Muscle of arm (tissue), 14 donors: ENCODE measurements at places on chromosomes 7 and 10. TPM values are rescaled to one million over a fixed set of nuclear protein-coding genes. Genes with fewer than 3 reads are reported as not detected.

DNA sequence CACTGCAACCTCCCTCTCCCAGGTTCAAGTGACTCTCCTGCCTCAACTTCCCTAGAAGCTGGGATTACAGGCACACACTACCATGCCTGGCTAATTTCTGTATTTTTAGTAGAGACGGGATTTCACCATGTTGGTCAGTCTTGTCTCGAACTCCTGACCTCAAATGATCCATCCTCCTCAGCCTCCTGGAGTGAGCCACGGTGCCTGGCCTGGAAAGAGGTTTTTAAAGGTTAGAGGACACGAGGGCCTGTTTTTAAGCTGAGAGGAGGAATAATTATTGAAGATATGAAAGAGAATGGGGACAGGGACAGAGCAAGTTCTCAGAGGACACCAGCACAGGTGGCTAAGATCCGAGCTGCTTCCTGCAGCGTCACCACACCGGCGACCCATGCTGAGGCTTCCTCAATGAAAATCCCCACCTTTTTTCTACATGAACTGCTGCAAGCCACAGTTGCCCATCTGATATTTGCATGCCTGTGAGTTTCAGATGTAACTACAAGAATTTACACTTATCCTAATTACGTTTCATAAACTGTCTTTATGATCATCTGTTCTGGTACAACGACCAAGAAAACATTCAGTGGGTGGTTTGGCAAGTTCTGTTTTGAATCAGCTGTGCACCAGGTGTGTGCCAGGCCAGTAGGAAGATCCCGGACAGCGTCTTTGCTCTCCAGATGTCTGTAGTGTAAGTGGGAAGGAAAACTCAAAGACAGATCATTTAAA is 76.0 kb downstream of the HIP1 start:
- DNase-seq, result no peak

GRCh38 chr7:134818613-134819345 is 39.3 kb downstream of the CALD1 start:
- DNase-seq, result no peak

DNA sequence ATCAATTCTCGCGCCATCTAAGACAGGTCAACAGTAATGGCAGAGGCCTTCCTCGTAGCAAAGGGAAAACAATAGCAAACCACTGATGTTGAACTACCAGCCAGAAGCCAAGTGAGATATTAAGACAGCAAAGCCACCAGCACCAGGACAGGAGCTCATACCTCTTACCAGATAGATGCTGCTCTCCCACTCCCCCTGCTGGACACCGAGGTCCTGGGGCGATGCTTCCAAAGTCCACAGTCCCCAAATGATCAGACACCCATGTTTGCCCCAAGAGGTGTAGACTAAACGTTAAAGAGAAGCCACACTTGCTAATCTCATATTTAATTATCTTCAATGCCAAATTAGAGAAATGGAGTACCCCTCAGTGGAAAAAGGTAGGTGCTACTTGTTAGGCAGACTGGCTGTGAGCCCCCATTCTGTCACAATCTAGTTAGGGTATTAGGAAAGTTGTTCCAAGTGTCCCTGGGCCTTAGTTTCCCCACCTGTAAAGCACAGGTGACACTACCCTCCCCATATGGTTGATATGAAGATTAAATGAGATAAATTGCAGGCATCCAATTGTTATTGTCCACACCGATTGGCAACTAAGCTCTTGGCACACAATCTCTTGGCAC is 39.9 kb downstream of the TOMM7 start:
- DNase-seq, result peak; percentile 11

Gene EPHB6
- 3.9 TPM for polyA plus RNA-seq

GRCh38 chr10:32332299-32332750 is 14.6 kb downstream of the EPC1 start:
- no peak for DNase-seq

Gene TWIST1
- 6.4 TPM for polyA plus RNA-seq

DNA sequence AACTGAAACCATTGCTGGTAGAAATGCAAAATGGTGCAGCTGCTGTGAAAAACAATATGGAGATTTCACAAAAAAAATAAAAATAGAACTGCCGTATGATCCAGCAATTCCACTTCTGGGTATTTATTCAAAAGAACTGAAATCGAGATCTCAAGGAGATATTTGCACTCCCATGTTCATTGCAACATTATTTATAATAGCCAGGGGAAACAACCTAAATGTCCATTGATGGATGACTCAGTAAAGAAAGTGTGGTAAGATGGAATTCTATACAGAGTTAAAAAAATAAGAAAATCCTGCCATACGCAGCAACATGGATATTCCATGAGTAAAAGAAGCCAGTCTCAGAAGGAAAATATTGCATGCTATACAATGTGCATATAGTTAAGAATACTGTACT is 290.6 kb upstream of the GHITM start:
- no peak for DNase-seq

GRCh38 chr10:121994429-121994941 is 5.5 kb downstream of the TACC2 start:
- DNase-seq, result peak; percentile 49

- no peak for DNase-seq
These were observed at the start of gene ADAP1 for GRCh38 chr7:954330-955238. Gene ADAP1 (minus strand): TSS chr7:954680. CDS start chr7:954477, 203 bp downstream.

- no peak for DNase-seq
These were observed 135.4 kb downstream of the MYOF start for GRCh38 chr10:93346694-93347093.

Gene SAMD9L
- polyA plus RNA-seq, result 5.1 TPM

DNA sequence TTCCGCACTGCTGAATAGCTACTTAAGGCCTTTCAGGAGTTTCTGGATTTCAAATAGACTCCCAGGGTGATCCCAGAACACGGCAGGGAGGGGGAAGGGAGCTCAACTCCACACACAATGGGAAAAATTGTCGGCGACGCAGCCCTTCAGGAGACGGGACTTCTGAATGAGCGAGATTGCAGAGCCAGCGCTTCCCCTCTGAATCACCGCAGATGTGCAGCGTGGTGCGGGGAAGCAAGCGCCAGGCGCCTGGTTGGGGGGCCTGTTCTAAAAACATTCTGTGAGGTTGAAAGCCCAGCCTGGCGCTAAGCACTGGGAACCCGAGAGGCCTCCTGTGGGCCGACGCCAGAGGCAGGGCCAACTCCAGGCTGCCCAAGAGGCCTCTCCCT is 163.3 kb downstream of the MAD1L1 start:
- no peak for DNase-seq

DNA sequence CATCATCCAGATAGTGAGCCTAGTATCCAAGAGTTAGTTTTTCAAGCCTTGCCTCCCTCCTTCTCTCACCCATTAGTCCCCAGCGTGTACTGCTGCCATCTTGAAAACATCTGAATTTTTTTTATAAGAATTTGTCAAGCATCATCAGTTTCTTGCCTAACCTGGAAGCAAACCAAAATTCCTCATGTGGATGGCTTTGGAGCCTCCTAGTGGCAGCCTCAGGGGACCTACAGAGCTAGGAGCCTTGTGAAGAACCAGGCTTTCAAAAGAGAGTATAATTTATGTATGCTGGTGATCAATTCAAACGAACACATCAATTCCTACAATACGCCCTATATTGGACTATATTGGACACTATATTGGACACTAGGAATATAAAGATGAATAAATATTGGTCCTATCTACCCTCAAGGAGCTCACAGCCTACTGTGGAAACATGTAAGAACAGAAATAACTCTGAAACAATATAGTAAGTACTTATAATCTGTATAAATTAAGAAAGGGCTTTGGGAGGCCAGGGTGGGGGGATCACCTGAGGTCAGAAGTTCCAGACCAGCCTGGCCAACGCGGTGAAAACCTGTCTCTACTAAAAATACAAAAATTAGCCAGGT is 63.4 kb downstream of the HPSE2 start:
- DNase-seq, result no peak

Gene RAMP3
- polyA plus RNA-seq, result 2.6 TPM

Gene PPP1R17
- polyA plus RNA-seq, result not detected

DNA sequence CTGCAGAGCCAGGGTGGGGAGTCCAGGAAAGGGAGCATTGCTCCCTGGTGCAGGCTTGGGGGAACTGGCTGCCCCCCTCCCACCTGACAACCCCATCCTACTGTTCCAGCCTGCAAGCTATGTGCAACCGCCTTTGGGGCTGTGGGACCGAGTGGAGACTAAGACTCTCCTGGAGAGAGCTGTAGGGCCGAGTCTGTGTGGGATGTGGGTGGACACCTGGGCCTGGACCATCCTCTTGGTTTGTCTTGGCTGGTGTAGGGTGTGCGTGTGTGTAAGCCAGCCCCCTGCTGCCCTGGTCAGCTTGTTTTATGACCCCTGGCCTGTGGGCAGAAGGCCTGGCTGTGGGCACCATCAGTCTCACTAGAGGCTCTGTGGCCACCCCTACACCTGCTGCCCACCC is 1.6 kb upstream of the RAMP3 start:
- no peak for DNase-seq
